ENCODE measurements at places on chromosomes 2 and 18.
A peak's percentile ranks its signal among the peaks of the same experiment; 100 is the strongest.

GRCh38 chr2:135991861-135992260 is 6.4 kb upstream of the DARS1 start:
- no peak for DNase-seq

DNA sequence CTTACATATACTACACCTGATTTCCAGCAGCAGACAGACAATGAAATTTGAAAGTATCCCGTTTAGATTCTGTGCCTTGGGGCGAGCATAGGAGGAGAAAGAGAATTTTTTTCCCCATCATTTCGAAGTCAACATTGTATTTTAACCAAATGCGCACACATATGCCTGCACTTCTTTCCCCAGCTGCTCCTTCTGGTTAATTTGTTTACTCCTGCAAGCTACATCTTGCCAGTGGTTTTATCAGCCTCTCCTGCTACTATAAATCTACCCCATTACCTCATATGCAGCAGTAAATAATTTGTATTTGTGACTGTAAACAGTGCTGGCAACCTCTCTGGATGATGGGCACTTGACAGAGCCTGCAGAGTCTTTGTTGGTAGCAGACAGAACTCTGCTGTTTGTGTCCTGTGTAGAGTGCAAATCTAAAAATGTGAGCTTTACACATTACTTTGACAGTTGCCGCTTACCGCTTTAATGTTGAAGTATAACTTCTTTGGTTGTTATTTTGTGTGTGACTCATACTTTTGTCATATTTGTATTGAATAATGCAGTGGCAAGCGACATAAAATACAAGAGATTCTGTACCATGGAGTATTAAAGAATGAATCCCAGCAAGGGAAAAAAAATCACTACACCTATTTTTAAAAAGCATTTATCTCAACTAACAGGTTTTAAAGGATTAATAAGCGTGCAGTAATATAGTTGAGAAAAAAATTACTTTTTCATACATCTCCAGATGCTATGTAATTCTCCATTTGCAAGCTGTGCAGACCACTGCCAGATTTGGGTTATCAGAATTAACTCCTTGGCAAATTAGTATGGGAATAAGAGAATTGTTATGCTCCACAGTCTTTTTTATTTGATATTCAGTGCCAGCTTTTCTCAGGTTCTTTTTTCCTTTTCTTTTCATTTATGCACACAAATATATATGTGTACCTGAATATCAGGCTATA is 536.8 kb downstream of the XIRP2 start:
- DNase-seq: no peak

DNA sequence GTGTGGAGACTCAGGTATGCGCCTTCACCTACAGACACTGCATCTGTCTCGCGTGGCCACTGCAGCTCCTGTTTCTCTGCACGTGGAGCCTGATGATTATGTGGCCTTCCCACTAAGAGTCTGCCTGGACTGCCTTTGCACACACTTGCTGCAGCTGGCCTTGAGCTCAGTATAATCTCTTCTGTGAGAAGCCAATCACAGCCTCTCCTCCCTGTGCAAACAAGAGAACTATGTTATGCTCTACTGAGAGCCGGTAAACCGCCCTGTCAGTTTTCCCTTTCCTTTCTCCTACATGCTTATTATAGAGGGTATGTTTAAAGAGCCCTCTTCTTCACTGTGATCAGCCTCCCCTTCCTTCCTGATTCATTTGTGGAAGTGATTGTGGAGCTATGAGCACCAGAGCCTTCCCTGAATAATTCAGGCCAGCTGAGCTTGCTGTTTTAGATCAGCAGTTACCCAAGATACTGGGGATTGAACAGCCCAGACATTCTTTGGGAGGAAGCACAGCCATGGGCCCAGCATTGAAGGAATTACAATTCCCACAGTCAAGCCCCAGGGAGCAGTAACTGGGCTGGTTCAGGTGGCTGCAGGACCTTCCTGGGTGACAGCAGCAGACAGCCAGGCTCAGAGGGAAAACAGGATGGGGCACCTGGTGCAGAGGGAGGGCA is 3.7 kb upstream of the TGFA start:
- DNase-seq: no peak

- DNase-seq: no peak
Measured at GRCh38 chr2:159851941-159852340, 53.9 kb upstream of the CD302 start.

- DNase-seq: no peak
Measured at GRCh38 chr2:8137801-8138200, 544.1 kb upstream of the ID2 start.

DNA sequence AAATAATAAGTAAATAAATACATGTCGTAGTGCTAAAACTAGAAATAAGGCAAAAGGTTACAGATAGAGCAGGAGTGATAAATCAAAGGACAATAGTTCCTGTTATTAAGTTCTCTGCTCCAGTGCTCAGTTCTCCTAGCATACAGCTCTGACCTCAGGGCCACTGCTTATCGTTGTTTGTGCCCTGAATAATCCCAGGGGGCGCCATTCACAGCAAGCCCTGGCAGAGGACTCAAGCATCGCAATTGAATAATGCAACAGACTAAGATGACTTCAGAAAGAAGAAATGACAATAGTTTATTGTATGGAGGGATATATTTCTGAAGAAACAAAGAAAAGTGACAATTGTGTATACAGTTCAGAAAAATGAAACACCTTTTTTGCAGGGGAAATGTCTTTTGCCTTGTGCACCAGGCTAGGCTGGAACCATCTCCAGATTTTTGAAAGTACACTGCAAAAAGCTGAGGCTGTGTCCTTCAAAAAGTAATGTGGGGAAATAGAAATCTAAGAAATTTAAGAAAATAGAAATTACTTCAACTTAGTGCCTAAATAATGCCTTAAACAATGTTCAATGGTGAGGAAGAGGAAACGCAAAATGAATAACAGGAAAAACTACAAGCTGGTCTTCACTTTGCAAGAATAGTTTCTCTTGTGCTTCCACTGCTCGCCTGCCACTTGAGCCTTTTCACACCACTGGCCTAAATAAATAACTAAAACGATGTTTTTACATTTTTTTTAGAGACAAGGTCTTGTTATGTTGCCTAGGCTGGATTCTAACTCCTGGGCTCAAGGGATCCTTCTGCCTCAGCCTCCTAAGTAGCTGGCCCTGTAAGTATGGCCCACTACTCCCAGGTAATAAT is 19.0 kb upstream of the CCNYL1 start:
- peak; percentile 32 for DNase-seq

- no peak for DNase-seq
Measured at GRCh38 chr2:33735096-33735495, 136.0 kb upstream of the FAM98A start.

GRCh38 chr18:65372904-65373303 is 377.9 kb upstream of the CDH7 start:
- DNase-seq: no peak

GRCh38 chr2:38775921-38776225 is 2.1 kb upstream of the GEMIN6 start:
- DNase-seq: no peak

GRCh38 chr2:126664234-126664633 is 8.3 kb downstream of the GYPC start:
- DNase-seq: no peak

GRCh38 chr2:127449414-127449813 is 31.2 kb downstream of the PROC start:
- DNase-seq: no peak

DNA sequence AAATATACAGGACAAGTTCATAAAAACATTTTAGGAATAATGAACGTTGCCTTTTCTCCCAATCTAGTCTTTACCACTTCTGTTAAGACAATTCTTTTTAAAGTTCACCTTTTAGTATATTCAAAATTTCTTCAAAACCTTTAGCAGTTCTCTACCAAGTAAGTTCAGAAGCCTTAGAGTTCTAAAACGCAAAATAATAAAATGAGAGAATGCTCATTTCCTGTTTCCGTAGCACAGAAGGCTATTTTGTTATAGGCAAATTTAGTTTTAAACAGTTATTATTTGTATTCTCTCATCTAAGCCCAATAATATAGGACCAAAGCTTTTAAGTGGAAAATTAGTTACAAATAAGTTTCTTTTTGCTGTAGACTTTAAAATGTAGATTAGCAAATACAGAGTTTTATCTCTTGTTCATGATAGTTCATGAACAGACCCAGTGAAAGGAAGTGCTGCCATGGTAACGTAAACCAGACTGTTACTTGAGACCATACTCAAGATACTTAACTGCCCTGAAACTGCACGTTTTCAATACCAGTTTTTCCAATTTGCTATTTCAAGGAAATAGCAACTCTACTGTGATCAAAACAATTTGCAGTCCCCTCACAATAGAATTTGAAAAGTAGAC is 173.1 kb upstream of the STON1 start:
- DNase-seq: peak; percentile 43

GRCh38 chr2:43792653-43793052 is 18.8 kb downstream of the DYNC2LI1 start:
- DNase-seq: no peak

DNA sequence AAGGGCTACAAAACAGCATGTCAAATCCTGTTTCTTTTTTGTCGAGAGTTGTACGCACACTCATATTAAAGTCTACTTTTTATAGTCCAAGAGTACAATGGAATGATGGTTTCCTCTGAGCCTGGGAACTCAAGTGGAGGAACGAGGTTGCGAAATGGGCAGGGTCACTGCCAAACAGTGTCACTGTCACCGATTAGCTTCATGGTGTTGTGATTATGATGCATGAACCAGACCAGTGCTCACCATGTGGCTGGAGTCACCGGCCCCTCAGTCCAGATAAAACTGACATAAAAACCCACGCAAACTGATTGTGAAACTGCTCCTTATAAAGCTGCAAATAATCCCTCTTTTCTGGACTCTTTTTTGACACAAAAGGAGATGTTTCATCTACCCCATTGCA is 122.0 kb downstream of the COPS8 start:
- peak; percentile 81 for DNase-seq

DNA sequence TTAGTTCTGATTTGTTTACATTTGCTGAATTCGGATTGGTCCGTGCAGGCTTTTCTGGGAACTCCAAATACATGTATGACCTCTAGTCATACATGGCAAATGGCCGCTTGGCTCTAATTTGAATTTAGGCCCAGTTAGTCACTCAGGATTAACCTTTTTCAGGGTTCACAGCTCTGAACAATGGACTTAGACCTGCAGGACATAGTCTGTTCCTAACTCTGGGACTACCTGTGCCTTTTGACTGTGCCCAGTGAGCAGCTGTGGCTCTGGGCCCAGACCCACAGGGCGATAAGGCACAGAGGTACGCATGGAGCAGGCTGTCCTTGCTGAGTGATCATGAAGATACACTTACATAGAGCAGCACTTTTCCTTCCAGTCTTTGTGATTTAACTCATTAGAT is 28.5 kb downstream of the IL37 start:
- DNase-seq: no peak

- no peak for DNase-seq
Measured at GRCh38 chr2:33126552-33126951, 179.8 kb downstream of the LTBP1 start.

GRCh38 chr2:19456705-19457309 is 98.4 kb upstream of the OSR1 start:
- no peak for DNase-seq

DNA sequence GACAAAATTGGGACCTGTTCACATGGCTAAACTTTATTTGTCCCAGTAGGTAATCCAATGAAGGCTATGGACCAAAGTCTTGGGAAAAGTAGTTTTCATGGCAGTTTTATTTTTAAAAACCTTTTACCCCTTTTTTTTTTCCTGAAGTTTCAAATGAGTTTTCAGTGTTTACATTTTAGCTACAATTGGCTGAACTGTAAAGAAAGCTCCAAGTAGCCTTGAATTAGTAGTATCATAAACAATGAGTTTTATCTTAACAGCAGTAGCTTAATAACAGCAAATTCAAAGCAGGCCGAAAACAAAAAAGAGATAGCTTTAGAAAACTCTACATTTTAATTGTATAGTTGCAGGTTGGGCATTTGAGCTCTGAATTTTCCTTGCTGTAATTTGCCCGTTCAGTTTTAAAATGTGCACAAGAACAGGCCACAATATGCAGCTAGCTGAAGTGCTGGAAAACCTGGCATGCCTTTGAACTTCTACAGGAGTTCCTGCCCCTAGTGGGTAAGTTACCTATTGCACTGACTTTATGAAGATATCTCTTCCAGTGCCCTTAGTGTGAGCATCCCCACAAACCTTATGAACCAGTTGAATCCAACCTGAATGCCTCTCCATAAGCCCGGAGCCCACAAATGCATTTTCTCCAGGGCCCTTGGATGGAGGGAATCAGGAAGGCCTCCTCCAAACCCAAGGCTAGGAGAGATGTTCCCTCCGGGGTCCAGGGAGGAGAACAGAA is 106.7 kb downstream of the XRCC5 start:
- peak; percentile 39 for DNase-seq

DNA sequence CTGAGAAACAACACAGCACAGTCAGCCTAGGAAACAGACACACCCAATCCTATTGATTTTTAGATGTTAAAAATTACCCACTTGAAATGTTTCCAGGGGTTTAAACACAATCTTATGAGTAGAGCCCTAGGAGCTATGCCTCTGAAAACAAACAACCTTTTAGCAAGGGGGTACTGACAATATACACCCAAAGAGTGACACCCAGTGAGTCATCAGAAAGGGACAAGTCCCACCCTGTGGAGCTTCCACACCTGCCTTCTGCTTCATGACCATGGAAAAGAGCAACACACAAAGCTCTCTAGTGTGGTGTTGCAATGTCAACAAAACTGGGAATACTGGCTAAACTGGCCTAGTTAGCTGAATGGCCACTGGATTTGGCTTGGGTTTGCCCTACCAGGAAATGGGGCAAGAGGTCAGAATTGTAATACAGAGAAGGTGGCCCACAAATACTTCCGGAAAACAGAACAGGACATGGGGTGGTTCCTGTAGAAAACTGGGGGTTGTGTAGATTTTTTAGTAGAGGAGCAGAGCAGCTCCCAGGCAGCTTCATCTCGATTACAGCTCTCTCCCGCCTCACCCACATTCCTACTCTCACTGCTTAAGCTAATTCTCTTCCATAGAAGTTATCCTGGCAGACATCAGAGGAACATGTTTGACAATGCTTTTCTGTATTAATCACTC is 98.2 kb downstream of the GAREM1 start:
- no peak for DNase-seq

DNA sequence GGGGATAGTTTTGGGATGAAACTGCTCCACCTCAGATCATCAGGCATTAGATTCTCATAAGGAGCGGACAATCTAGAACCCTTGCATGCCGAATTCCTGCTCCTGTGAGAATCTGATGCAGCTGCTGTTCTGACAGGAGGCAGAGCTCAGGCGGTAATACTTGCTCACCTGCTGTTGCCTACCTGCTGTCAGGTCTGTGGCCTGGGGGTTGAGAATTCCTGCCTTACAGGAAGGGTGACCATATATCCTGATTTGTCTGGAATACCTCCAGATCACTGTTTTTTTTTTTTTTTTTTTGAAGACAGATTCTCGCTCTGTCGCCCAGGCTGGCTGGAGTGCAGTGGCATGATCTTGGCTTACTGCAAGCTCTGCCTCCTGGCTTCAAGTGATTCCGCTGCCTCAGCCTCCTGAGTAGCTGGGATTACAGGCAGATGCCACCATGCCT is 21.7 kb downstream of the ACSL3 start:
- DNase-seq: no peak
